GM12878 (cell line): ENCODE measurements at places on chromosomes 3 and 15.

- DNase-seq, result no peak
Observed at GRCh38 chr3:32148351-32148750, 41.9 kb downstream of the GPD1L start.

DNA sequence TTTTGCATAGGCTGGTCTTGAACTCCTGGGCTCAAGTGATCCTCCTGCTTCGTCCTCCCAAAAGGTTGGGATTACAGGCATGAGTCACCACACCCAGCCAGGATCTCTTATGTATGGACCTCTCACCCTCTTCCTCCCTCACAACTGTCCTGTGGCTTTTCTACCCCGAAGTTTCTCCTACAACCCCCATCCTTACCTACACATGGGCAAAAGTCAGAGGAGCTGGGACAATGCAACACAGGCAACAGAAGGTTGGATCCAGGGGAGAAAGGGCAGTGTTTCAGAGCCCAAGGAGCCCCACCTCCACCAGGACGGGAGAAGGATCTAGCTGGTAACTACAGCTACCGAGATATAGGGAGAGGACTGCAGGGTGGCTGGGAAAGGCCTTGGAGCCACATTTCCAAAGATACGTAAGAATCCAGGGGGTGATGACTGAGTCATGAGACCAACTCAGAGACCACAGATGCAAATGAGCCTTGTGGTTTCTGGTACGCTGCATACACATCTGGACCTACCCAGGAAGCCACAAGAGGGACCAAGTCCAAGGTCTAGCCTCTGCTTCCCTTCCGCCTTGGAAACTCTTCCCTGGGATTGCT is 13.6 kb downstream of the IGDCC4 start:
- no peak for DNase-seq

DNA sequence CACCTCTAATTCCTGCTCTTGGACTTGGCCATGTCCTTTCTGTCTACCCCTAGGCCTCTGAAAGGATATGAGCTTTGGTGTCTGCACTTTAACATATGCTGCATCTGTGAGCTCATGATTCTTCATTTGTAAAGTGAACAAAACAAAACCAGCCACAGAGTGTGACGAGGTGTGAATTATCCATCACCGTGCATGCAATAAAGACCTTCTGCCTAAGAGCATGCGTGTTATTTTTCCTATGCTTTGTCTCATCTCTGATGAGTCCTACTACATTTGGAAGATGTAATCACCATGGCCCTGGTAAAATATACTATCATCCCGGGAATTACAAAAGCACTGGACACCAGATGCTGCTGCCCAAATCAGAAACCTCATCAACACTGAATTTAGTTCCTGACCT is 103.5 kb upstream of the KCNAB1 start:
- DNase-seq, result no peak

GRCh38 chr3:154791611-154792010 is 288.5 kb upstream of the MME start:
- no peak for DNase-seq

DNA sequence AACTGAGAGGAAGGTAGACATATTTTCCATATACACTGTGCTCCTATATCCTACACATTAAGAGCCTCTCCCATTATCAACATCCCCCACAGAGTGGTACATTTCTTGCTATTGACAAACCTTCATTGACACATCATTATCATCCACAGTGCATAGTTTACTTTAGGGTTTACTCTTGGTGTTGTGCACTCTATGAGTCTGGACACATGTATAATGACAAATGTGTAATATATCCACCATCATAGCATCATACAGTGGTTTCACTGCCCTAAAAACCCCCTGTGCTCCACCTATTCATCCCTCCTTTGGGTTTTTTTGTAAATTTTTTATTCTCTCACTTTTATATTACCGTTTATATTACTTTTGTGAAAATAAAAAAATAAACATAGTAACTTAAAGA is 22.2 kb upstream of the CLDN18 start:
- DNase-seq, result no peak

DNA sequence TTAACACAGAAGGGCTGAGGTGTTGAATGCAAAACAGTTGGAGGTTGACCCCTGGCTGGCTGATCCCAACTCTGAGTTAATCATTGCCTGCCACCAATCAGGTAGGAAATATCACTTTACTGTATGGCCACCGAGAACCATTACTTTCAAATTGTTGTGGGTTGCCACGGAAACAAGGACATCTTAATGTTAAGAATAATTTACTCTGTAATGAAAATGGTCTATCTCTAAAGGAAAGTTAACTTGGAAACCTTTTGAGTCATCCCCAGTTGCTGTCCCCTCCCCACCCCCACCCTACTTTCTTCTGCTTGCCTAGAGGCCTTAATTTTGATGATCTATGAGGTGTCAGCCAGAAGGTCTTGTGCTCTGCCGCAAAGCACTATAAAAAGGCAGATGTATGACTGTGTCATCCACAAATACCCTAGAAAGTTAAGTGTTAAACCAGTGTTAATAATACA is 78.7 kb upstream of the SNRK start:
- peak; percentile 40 for DNase-seq

DNA sequence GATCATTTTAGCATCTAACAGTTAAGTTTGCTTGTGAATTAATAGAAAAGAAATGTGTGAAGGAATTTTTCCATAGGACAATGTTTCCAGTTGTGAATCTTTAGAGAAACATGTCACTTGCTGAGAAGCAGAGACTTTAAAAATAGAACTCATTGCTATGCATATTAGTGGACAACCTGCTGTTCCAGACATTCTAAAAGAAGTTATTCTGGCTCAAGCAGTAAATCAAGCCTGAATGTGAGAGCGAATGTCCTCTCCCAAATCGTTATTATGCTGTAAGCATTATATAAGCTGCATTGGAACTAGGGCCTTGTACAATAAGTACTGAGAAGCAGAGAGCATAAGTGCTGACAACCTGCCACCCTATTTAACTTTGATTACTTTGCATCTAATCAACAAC is 990.9 kb downstream of the PLOD2 start:
- DNase-seq, result no peak

GRCh38 chr3:143795874-143796273 is 52.4 kb downstream of the SLC9A9 start:
- DNase-seq, result no peak

- DNase-seq, result no peak
Observed at GRCh38 chr3:172456404-172456803, 8.1 kb upstream of the GHSR start.

- no peak for DNase-seq
Observed at GRCh38 chr3:184015381-184016019, 2.2 kb downstream of the ABCC5 start.

DNA sequence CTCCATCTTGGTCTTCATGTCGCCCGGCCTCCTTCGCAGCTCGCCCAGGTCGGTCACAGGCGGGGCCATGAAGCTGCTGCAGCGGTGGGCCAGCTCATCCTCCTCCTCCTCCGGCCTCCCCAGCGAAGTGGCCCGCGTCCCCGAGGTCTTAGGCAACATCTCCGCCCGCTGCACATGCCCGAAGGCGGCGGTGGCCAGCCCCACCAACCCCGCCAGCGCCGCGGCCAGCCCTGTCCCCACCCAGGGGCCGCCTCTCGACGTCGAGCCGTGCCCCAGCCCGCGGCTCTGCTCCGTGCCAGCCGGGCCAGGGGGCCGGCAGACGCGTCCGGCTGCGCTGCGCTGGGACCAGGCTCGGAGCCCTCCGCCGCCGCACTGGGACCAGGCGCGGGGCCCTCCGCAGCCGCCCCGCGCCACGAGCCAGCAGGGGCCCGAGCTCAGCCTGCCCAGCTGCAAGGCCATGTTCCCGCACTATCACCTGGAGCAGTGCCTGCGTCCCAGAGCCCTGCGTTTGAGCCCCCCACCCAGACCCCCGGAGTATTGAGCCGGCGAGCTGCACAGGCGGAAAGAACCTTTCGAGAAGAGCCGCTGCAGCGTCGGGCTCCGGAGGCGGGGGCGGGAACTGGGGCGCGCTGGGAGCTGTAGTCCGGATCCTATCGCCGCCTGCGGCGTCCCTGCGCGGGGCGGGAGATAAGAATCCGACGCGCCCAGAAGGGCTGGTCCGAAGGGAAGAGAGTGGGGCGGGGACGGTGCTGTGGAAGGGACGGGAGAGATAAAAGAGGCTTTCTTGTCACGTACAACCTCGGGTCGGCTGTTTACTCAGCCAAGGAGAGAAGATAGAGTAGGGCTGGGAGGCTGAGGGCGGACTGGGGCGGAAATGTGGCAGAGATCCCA is at the start of gene CPOX:
Gene CPOX (minus strand): TSS at position 566 of the 891 bp plus-strand sequence. CDS start 107 bp downstream, at position 459.
- DNase-seq, result peak; percentile 76

DNA sequence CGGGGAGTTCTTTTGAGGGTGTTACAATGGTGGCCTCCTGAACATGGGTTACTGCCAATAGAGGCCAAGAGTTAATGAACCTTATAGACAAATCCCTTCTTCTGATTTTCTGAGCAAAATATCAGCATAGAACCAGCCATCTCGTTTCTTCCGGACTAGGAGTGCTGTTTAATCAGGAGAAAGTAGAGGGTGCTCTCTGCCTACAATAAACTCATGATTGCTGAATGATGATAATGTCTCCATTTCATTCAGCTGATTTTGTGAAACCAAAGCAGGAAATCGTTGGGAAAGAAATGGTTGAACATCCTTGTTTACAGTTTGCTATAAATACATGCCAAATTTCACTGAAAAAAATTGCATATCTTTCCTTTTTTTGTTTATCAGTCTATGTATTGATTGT is 142.8 kb upstream of the PLSCR5 start:
- DNase-seq, result no peak

GRCh38 chr15:91393186-91393585 is 293.1 kb downstream of the SV2B start:
- DNase-seq, result no peak

GRCh38 chr3:72018343-72018984 is 233.5 kb upstream of the PROK2 start:
- no peak for DNase-seq

- DNase-seq, result no peak
Observed at GRCh38 chr3:187385296-187385695, 17.1 kb downstream of the RTP4 start.

- peak; percentile 30 for DNase-seq
Observed at GRCh38 chr3:53269888-53270880, 14.4 kb upstream of the TKT start.

- no peak for DNase-seq
Observed at GRCh38 chr3:103968131-103968530, 1398.6 kb upstream of the ALCAM start.

DNA sequence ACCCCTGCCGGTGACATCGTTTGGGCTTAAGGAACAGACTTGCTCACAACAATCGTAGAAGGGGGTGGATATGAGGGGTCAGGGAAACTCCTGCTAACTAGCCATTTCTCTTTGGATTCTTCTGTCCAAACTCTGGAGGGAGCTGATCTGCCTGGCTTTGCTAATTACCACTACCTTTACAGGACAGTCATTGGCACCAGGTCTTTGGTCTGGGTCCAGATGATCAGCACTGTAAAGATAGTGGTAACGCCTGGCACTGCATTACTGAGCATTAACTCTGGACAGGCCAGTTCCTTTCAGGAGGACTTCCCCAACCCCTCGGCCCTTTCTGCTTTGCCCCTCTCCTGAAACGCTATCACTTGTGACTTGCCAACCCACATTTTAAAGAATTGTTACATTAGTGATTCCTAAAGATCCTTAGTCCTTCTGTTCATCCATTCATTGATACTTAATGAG is 788 bp downstream of the UQCC5 start:
- no peak for DNase-seq

GRCh38 chr3:143002083-143002712 is 828 bp downstream of the U2SURP start:
- DNase-seq, result no peak

GRCh38 chr3:186760141-186760833 is 23.1 kb upstream of the EIF4A2 start:
- no peak for DNase-seq

DNA sequence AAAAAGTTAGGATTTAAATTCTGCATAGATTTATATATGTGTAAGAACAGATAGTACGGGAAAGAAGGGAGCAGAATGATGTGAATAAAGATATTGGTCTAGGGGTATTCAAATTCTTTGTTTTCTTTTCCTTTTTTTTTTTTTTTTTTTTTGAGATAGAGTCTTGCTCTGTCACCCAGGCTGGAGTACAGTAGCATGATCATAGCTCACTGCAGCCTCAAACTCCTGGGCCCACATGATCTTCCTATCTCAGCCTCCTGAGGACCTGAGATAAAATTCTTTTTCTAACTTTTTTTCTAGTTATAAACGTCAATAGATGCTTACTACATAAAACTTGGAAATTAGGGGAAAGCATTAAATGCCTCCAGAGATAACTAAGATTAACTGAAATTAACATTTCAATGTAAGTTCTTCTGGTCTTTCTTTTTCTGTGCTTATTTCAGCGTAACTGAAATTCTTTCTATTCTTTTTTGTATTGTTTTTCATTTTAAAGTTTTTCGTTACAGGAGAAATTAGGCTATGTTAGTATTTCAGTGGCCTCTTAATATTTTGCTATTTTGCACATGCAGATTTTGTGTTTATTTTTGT is 29.2 kb downstream of the UBE2Q2 start:
- DNase-seq, result no peak

DNA sequence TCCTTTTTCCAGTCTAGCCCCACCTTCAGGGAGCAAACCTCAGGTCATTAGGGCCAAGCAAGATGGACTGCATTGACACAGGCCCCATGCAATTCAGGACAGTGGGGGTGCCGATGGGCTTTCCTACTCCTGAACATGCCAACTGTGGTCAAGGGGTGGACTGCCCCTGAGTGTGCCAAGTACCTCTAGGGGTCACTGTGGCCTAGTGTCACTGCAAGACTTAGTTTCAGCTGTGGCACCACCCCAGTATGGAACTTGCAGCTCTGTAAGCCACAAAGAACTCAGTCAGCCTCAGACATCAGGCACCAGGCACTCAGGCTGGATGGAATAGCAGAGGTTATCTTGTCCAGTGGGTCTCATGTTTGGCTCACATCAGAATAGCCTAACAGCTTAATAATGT is 32.3 kb downstream of the EXOG start:
- DNase-seq, result no peak

DNA sequence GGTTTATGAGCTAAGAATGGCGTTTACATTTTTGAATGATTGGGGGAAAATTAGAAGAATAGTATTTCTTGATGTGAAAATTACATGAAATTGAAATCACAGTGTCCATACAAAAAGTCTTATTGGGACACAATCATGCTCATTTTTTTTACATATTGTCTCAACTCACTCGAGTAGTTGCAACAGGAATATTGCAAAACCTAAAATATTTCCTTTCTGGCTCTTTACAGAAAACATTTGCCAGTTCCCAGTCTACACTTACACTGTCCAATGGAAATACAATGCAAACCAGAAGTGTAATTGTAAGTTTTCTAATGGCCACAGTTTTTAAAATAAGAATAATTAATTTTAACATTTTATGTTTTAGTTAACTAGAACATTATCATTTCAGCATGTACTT is 137.8 kb downstream of the SAMMSON start:
- DNase-seq, result no peak

DNA sequence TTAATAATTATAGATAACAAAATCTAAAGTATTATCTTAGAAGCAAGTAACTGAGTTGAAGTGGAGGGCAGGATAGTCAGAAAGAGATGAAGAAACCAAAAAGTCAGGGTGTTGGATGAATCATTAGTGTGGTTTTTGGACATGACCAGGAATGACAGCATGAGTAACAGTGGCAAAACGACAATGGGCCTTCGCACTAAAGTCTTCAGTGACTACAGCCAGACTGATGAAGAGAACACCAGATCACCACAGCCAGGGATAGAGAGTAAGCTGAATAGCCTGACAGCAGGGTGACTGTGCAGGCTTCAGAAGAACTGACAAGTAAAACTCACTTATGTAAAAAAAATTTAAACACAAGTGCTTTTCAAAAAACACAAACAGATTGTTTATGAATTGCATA is 96.0 kb upstream of the MELTF start:
- no peak for DNase-seq

- DNase-seq, result no peak
Observed at GRCh38 chr15:79924379-79924778, 27.6 kb upstream of the MTHFS start.

GRCh38 chr3:86954226-86954625 is 36.7 kb downstream of the VGLL3 start:
- no peak for DNase-seq
